ENCODE measurements at places on chromosomes 6 and 20.

DNA sequence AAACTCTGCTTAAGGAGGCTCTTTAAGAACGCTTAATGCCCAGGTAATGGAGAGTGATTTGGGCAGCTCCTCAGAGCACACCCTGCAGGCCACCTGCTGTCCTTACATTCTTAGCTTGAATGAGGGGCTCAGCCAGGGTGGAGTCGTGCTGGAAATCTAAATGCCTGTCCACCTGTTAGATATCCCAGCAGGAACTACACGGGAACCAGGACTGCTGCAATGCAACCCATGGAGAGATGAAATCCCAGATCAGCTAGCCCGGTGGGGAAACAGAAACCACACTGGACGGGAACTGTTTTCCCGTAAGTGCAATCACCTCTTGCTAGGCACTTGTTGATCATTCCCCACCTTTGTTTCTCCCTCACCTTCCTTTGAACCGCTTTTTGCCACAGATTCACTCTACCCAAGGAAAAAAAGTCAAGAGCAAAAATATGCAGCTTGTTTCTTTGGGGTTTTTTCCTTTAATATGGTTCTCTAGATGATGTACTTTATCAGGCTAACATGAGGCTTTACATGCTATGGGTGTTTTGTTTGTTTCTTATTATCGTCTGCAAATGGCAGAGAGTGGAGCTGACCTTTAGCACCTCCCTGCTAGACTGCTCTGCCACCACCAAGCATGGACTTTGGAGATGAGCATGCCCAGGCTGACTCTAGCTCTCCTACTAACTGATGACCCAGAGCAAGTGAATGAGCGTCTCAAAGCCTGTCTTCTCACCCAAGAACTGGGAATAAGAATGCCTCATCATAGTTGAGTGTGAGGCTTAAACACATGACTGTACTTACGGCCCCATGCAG, 125.9 kb upstream of the TNFAIP3 start:
- no peak for DNase-seq

GRCh38 chr6:150846641-150847040, 18.9 kb upstream of the MTHFD1L start:
- DNase-seq, result no peak

DNA sequence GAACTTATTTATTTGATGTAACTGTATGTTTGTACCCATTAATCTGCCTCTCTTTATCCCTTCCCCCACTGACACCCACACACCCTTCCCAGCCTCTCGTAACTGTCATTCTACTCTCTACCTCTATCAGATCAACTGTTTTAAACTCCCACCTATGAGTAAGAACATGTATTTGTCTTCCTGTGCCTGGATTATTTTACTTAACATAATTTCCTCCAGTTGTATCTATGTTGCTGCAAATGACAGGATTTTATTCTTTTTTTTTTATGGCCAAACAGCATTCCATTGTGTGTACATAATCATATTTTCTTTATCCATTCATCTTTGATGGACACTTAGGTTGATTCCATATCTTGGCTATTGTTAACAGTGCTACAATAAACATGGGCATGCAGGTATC, 49.3 kb downstream of the PHACTR2 start:
- no peak for DNase-seq

GRCh38 chr6:126643352-126643751, 303.4 kb downstream of the CENPW start:
- no peak for DNase-seq
